Stimulated activated CD8-positive, alpha-beta memory T cell treated with anti-CD3 and anti-CD28 coated beads, Interleukin-4, amount 100 ng/mL, for 1 hour (primary cell): ENCODE measurements at places on chromosomes 6 and 20.

- DNase-seq, result no peak
Measured at GRCh38 chr6:52077961-52078625, 9.3 kb downstream of the PKHD1 start.

GRCh38 chr6:87171938-87172633 is 16.7 kb downstream of the ZNF292 start:
- DNase-seq, result no peak

GRCh38 chr20:42402455-42402854 is 784.3 kb upstream of the CHD6 start:
- DNase-seq, result no peak

DNA sequence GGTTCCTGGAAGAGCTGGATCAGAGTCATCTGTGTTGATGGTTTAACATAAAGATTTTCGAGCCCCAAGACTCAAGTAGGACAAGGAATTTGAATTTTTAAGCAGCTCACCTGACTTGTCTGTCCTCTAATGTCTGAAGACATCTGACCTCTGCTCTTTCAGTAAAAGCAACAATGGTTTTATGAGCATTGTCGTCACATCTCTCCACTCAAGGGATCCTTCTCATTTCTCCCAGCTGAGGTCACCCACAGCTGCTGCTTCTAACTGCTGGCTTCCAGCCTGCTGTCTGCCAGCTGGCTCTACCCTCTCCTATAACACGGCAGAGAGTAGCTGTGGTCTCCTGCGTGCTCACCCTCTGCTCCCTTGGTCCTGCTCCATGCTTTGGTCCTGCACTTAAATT is 24.7 kb upstream of the HDAC2 start:
- no peak for DNase-seq

DNA sequence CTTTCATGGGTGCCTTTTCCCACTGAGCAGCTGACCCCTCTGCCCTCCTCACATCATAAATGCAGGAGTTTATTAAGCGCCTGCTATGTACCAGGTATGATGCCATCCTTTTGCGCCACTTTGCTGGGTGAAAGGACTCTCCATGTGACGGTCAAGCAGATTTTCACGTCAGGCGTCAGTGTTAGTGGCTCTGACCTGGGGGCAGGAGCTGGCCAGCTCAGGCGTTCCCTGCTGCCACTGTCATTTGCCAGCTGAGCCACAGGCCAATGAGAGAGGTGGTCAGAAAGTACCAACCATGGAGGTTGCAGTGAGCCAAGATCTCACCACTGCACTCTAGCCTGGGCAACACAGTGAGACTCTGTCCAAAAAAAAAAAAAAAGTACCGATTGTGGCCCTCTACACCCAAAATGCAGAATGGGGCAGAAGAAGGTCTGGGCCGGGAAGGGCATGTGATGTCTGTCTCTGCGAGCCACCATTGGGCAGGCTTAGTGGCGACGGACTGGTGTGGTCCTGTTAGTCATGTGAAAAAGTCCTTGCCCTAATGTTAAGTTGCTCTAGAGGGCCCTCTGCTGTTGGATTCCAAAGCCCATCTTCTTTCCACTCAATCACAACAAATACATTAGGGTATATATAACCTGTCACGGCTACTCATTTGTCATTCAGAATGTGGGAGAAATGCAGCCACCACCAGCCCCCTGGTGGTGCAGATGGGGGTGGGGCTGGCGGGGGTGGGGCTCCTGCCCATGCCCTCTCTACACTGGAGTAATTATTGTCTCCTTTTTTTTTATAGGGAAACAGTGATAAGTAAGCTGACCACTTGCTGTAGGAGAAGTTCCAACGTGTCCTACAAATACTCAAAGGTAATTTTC is 18.4 kb upstream of the SLC22A1 start:
- no peak for DNase-seq

GRCh38 chr6:93416571-93417420 is 2.6 kb downstream of the EPHA7 start:
- DNase-seq, result no peak

DNA sequence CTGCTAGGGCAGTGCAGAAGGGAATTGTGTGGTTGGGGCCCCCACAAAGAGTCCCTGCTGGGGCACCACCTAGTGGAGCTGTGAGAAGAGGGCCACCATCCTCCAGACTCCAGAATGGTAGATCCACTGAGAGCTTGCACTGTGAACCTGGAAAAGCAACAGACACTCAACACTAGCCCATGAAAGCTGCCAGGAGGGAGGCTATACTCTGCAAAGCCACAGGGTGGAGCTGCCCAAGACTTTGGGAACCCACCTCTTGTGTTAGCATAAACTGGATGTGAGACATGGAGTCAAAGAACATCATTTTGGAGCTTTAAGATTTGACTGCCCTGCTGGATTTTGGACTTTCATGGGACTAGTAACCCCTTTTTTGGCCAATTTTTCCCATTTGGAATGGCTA is 328.4 kb upstream of the KHDRBS2 start:
- DNase-seq, result no peak

GRCh38 chr20:4708856-4709255 is 12.9 kb upstream of the PRND start:
- DNase-seq, result no peak

- DNase-seq, result no peak
Measured at GRCh38 chr6:146881228-146882181, 282.7 kb downstream of the ADGB start.
